SJSA1 (cell line): ENCODE measurements at places on chromosomes 12 and 14. TPM values are rescaled to one million over a fixed set of nuclear protein-coding genes. Genes with fewer than 3 reads are reported as not detected.

- peak; percentile 70 for DNase-seq
Measured at GRCh38 chr14:62691647-62692489, 353.4 kb downstream of the KCNH5 start.

DNA sequence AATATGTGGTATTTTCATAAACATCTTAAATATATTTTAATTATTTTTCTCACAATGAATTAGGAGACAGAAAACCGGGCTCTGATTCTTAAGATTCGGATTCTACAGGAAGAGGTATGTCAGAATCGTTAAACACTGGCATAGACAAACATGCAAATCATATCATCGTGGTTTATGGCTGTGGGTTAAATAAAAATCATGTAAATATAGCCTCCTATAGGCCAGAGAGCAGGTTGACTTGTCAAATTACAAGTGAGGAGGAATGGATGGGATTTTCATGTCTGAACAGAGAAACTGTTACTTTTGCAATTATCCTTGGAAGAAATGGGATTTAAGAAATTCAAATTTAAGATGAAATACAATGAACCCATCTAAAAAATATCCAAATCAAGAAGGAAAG is 74.9 kb upstream of the BCAT1 start:
- no peak for DNase-seq

GRCh38 chr14:74425525-74426201 is 347 bp downstream of the SYNDIG1L start:
- DNase-seq = no peak

DNA sequence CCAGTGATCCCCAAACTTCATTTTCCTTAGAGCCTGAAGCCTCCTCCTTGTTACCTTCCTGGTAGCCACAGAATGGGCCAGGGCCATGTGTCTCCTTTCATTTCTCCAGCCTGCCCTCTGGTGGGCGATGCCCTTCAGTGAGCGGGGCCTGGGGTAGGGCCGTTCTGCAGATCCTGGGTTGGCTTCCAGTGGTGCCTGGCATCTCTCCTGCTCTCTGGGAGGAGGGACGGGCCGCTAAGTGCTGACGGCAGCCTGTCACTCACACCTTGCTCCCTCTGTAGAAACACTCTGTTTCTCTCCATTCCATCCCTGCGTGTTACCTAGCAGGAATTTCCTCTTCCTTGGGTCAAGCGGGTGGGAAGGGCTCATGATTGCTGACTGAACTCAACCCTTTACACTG is 232.1 kb downstream of the CACNA1C start:
- peak; percentile 93 for DNase-seq

DNA sequence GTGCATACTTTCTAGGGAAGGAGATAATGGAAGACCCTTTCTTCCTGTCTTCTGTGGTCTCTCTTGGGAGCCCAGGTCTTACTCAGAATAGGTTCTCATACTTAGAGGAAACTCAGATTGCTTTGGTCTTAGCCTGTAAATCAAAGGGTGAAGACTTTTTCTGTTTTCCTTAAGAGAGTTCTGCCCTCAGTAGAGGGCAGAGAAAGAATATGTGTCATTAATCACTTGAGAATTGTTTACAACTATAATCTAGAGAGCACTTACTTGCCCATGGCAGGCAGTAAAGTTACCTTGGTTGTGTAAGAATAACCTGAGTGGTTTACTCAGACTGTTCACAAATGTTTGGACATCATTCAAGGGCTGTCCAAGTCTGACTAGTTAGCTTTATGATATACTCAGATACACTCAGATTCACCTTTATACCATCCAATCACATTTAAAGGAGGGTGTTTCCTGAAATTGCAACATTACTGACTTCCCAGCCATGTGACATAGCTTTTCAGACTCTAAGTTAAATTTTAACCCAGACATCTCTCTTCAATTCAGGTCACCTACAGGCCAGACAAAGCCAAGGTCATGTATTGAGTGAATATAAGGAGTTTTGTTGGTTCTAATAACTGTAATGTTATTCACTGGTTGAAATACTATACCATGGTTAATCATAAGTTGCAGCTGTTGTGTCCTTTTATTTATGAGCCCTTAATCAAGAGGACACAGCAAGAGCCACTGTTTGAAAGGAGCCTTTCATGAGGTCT is 372.2 kb downstream of the RAD51B start:
- DNase-seq = no peak

GRCh38 chr12:66375560-66375959 is 73.3 kb downstream of the HELB start:
- DNase-seq = no peak

DNA sequence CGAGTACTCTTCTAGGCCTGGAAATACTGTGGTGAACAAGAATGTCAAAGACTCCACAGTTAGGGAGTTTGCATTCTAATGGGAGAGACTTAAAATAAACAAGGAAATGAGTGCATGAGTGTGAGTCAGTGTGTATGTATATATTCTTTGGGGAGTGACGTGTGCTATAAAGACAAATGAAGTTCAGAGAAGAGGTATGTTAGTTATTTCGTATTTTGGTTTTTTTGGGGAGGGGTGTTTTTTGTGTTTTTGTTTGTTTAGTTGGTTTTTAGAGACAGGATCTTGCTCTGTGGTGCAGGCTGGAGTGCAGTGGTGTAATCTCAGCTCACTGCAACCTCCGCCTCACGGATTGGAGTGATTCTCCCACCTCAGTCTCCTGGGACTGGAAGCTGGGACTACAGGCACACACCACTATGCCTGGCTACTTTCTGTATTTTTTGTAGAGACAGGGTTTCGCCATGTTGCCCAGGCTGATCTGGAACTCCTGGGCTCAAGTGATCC is 74.3 kb downstream of the SRGAP1 start:
- DNase-seq = peak; percentile 76

DNA sequence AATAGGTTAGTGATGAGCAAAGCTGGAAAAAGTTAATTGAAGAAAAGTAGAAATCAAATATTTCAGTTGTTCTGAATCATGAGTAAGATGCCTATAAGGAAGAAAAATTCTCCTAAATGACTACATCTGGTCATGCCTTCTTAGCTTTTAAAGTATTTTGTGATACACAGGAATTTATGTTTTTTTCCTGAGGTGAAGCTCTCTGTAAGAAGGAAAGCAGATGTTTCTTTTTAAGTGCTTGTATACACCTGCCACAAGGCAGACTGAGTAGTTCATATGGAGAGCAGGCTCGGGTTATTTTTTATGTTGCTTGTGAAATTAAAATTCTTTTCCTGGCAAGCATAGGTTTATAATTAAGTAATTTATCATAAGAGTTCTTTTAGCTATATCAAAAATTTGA is 275.2 kb downstream of the RAD51B start:
- no peak for DNase-seq

GRCh38 chr12:71141378-71141926 is 16.3 kb downstream of the TSPAN8 start:
- DNase-seq = no peak

DNA sequence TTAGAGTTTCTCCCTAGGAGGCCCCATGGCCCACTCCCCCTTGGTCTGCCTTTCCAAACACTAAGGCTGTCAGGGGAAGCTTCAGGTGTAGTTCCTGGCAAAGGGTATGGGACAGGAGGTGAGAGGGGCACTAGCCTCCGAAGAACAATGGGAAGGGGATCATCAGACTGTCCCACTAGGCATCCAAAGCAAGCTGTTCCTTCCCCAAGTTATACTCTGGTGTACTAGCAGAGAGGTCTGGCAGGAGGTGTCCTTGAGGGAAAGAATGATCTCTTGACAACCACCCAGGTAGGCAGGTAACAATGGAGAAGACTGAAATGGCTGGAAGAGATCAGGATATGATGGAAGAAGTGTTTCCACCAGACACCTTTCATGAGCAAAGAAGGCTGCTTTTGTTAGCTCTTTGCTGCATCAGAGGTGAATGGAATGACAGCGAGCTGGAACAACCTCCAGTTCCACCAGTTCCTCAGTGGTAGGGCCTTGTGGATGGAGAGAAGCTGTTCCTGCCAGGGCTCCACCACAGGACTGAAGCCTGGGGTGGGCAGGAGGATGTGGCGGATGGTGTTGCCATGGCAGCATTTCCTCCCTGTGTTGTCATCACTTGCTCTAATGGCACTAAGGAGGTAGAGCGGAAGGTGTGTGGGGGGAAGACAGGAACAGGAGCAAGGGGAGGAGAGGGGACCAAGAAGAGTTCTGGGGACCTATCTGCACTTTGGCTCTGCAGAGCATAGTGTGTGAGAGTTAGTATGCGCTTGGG is 2.3 kb upstream of the AGAP2 start:
- peak; percentile 83 for DNase-seq

DNA sequence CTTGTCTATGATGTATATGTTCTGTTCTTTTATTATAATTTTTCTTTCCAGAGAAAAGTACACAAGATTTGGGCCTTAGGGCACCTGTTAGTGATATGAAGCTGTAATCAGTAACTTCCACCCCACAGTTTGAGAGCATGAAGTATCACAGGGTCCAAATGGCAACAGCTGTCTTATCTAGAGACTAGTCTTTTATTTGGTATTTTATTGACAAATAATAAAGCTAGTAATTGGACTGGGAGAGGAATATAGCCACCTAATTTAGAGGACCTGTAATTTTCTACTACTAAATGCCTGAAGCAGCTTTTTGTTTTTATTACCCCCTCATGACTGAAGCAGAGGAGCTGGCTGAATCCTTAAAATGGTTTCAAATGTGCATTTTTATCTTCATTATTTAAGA is 174.8 kb downstream of the PDZRN4 start:
- no peak for DNase-seq

- peak; percentile 12 for DNase-seq
Measured at GRCh38 chr14:95533391-95533821, 1.4 kb upstream of the GLRX5 start.

DNA sequence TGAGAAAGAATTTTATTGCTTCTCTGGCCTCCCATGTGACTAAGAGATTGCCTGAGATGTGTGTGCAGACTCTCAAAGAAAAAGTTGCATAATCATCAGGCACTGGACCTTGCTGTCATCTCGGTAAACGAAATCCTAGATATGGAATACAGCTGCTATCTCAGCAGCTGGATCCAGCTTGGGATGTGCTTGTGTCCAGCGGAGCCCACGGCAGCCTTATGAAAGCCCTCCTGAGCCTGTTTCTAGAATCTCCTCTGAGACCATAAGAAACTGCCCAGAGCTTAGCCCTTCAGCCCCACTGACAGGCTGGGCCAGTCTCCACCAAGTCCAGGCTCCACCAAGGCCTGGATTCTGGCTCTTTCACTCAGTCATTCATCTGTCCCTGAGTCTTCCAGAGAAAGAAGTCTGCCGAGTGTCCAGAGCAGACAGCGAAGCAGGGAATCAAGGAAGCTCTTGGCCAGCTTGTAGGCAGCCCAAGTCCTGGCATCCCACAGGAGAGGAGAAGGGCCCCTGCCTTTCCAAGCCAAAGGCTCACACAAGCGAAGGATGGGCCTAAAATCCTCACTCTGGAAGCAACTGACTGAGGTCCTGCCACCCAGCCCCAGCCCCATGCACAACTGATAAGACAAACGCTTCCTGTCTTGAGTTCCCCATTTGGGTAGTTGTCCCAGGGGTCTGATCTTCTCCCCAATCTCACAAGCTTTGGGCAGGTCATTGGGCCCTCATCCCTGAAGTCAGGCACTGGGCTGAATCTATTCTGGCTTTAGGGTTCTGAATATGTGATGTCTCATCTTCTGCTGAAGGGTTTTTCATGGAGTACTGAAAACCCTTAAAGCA is 97.8 kb downstream of the SEC23A start:
- DNase-seq = no peak

DNA sequence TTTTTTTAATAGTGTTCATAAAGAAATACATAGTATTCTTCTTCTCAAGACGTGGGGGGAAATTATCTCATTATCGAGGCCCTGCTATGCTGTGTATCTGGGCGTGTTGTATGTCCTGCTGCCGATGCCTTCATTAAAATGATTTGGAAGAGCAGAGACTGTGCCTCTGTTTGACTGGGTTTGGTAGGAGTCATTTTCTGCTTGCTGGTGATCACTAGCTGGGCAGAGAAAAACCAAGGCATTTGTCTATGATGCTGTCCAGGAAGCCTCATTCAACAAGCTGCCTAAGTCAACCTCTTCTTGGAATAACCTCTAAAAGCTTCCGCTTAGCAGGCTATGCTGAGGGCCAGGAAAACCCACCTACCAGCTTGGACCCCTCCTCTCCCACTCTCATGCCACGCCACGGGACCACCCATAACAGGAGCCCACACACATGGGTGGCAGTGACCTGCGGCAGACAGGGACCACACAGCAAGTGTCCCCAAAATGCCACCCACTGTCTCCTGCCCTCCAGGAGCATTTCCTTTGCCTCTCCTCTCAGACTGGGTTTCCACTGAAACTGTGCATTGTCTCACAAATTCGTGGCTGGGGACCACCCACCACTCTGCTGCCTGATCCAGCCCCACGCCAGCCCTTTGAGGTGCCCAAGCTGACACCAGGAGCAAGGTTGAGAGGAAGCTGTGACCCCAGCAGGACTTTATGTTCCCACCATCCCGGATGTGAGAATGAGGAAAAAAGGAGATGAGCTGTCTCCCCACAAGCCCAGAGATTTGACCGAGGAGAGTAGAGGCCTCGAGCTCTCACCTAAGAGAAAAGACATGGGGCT is 36.8 kb downstream of the DAD1 start:
- peak; percentile 97 for DNase-seq

- DNase-seq = no peak
Measured at GRCh38 chr14:41418851-41419250, 187.8 kb upstream of the LRFN5 start.

DNA sequence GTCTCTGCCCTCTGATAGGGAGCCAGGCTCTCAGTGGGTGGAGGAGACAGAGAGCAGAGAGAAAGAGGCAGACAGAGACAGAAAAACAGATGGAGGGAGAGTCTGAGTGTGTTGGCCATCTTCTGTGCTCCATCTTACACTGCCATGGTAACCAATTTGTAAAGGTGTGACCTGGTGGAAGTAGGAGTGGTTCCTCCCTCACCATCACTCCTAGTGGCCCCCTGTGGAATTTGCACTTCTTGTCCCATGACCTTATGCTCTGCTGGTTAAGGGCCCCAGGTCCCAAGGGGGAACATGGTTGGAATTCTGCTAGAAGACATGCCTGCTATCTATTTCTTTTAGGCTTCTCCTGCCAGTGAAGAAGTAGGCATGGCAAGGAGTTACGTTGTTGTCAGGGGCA is 376.7 kb upstream of the CCDC196 start:
- DNase-seq = no peak

DNA sequence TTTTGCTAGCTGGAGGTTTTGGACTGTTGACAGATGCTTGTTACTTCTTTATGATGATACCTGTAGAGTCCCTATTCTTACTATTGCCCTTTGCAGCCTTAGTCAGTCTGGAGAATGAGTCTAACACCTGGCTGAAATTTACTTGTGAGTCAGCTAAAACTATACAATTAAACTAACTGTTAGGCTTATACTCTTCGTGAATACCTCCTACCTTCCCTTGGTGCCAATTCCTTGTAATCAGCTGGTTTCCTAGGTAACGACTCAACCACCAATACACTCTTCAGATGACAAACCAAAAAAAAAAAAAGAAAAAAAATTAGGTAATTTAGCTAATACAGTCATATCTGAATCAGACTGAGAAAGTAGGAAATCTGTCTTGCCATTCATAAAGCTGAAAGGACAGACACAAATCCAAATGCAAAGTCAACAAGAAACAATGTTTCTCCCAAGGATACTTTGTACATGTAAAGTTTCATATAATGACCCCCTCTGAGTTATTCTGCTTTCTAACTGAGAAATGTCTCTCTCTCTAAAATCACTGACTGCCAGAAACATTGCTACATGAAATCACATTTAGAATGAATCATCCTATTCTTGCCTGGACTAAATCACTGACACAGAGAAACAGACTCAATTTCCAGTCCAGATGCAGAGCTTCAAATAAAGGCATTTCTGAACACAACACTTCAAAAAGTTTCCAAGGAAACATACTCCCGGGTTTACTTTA is 56.5 kb upstream of the CDKL1 start:
- no peak for DNase-seq

GRIP1 gene
- total RNA-seq = 2.0 and 3.5 TPM in 2 replicates

SIX4 gene
- total RNA-seq = 4.2 and 5.3 TPM in 2 replicates

CLEC6A gene
- total RNA-seq = not detected in 2 replicates

SAMD15 gene
- 0.19 and 0.82 TPM in 2 replicates for total RNA-seq

TMEM30B gene
- total RNA-seq = not detected in 2 replicates

CLEC1B gene
- not detected in 2 replicates for total RNA-seq

C14orf39 gene
- total RNA-seq = 0.05 TPM in 1 of 2 replicates, not detected in the other
